ENCODE measurements at places on chromosomes 3 and 15.
A peak's percentile ranks its signal among the peaks of the same experiment; 100 is the strongest.

GRCh38 chr3:108623504-108623903 is 34.0 kb downstream of the DZIP3 start:
- no peak for DNase-seq

GRCh38 chr3:18351069-18351628 is 74.0 kb downstream of the SATB1 start:
- DNase-seq = no peak

- DNase-seq = peak; percentile 88
Measured at GRCh38 chr3:179558742-179559364, 3.9 kb upstream of the ACTL6A start.

DNA sequence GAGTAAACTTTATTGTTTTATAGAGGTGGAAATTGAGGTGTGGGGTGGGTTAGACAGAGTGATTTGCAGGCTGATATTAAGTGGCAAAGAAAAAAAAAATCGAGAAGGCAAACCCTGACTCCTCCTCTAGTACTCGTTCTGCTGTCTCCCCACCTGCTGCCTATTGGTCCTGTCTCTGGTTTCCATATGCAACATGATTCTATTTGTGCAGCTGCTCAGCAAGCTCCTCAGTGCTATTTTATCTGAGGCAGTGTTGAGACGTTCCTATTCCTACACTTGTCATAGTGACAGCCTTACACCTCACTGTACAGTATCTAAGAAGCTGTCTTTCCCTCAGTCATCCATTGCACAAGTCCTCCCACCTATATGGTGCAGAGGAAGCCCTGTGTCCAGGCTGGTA is 45.1 kb downstream of the RSL24D1 start:
- DNase-seq = no peak

DNA sequence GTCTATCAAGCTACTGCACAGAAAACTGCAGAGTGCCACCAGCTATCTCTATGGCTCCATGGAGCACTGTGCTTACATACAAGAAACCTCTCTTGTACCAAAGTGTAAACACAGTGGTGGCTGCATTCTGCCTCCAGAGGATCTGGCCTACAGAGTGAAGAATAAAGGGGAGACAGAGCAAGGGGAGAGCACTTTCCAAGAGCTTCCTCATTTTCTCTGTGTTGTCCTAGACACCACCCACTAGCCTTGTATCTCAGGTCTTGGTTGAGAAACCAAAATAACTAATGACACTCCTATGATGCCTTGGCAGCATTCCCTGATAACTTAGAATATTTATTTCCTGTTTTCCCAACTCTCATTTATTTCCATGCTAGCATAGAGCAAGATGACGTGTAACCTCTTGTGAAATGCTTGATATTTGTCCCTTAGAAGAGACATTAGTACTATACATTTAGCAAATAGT is 56.9 kb upstream of the PHLDB2 start:
- DNase-seq = no peak

- no peak for DNase-seq
Measured at GRCh38 chr3:70813311-70813710, 500.9 kb upstream of the MDFIC2 start.

DNA sequence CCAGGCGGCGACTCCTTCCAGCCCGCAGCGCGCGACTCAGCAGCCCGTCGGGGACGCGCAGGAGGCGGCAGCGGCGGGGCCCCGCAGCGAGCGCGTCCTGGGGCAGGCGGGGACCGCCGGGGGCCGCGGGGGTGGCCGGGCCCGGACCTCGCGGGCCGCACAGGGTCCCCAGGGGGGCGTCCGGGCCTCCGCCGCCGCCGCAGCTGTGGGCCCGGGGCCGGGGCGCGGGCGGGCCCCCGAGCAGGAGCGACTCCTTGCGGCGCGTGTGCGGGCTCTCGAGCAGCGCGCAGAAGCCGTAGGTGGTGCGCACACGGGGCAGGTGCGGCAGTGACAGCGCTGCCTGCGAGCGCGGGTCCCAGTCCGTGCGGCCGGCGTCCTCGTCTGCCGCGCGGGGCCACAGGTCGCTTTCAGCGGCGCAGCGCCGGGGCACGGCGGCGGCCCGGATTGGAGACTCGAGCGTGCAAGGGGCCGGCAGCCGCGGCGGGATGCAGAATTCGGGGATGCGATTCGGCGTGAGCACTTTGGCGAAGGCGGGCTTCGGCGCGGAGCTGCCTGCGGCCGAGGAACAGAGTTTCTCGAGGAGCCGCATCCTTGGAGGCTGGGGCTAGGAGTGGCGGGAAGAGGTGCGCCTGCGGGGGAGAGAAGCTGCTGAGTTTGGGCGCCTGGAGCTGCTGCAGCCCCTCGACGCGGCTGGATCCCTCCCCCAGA is 535 bp downstream of the C2CD4B start:
- DNase-seq = no peak

DNA sequence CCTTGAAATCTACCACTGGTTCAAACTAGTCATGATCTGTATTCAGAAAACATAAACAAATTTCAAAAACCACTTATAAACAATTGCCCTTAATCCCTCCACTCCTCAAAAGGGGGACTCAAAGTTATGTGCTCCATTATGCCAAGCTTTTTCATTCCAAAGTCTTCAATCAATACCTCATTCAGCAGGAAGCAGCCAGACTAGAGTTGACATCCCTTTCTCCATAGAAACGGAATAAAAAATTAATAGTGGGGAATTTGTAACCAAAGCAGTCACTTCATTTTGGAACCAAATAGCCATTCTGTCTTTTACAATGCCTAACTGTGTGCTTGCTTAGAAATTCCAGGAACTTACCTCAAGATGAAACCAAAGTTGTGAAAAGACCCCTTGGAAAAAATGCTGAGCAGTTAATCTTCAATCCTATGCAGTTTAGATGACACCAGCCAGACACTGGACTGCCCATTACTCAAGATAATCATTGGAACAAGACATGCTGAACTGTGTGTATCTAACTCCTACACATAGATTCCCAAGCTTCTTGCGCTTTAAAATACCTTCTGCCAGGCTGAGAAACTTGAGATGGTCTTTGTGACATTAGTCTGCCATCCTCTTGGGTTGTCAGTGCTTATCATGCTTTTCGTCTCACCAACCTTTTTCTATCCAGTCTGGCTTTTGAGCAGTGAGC is 406.2 kb downstream of the PLOD2 start:
- no peak for DNase-seq

DNA sequence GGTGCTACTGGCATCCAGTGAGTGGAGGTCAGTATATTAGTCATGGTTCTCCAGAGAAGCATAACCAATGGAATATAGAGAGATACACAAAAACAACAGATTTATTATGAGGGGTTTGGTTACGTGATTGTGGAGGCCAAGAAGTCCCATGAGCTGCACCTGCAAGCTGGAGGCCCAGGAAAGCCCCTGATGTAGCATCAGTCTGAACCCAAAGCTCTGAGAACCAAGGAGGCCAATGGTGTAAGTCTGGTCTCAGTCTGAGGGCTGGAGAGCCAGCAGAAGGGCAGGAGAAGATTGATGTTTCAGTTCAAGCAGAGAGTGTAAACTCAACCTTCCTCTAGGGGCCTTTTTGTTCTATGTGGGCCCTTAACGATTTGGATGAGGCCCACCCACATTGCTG is 144.1 kb downstream of the KLF13 start:
- no peak for DNase-seq

GRCh38 chr15:63811942-63812550 is 21.7 kb downstream of the HERC1 start:
- DNase-seq = no peak

GRCh38 chr3:13206799-13207577 is 133.8 kb upstream of the IQSEC1 start:
- DNase-seq = no peak

DNA sequence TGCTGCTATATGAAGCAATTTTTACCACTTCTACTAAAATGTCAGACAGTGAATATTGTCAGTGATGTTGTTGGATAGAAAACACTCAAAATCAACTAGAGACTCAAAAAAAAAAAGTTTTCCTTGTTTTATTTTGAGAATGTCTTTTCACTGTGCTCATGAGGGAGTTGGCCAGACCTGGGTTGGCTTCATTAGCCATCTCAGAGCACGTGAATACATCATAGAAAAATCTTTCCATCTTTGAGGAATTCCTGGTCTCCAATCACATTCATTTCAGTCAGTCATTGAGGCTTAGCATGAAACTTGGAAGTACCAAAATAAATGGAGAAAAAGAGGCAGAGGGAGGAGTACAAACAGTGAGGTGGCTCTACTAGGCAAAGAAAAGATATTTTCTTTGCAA is 57.6 kb upstream of the CMSS1 start:
- no peak for DNase-seq

GRCh38 chr3:149566292-149566975 is 91.4 kb downstream of the WWTR1 start:
- DNase-seq = no peak

- no peak for DNase-seq
Measured at GRCh38 chr3:174438501-174439145, 420.5 kb upstream of the NAALADL2 start.

- no peak for DNase-seq
Measured at GRCh38 chr3:196654735-196655090, 15.2 kb downstream of the NRROS start.

DNA sequence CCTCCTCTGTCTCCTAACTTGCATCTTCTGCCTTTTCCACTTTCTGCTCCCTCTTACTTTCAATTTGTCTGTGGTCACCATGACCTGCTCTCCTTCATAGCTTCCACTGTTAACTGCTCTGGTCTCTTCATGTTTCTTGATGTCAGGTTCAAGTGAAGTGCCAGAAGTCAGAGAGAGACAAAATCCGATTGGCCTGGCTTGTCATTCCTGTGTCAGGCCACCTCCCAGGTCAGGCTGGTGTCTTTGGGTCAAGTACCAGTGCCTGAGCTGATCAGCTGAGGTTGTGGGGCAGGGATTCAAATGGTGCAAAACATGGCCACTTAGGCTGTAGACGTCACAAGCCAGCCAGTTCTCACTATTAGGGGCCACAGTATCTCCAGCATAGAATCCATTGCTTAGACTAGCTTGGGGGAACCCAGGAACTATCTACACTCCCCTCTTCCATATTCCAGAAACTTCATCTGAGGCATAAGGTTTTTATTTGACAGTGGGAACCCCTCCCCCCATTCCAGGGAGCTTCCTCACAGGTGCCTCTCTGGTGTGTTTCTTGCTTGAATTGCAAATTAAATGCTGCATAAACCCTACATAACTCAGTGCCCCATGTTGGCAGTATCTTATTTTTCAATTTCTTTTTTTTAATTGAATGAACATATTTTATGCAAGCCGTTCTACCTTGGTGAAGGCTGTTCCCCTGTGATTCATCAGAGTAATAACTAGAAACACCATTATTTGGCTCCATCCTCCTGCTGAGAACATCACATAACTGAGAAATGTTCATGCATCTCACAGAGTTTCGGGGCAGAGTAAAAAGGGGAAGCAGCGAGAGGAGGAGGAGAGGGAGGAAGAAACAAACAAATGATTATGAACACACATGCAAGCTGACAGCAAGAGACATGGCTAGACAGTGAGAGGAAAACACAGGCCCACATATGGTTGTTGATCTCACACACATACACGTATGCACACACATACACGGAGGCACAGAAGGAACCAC is 175.8 kb downstream of the TLE3 start:
- no peak for DNase-seq

DNA sequence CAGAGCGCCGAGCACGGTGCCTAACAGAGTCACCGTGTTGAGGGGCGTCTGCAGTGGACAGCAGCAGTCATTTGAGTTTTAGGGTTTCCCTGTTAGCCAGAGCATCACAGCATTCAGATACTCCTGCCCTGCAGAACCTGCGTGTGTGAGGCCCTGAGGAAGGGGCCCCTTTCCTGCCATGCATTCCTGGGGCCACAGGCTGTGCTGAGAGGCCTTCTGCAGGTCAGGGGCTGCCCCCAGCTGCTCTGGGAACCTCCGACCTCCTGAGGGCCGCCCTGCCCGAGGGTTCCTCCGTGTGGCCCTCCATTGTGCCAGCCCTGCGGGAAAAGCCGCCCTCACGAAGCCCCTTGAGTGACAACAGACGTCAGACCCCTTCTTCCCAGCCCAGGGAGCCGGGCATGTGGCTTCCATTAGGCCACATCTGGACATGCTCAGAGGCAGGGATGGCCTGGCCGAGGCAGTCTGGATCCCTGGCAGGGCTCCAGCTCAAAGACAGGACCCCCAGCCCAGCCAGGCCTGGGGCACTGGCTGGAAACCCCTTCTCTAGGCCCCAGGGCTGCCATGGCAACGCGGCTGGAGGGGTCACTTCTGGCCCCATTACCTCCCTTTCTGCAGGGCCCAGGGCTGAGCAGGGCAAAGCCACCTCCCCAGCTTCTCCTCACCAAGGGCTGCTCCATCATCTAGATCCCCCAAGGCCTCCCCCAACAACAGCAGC is 25.3 kb downstream of the FBLN2 start:
- no peak for DNase-seq

DNA sequence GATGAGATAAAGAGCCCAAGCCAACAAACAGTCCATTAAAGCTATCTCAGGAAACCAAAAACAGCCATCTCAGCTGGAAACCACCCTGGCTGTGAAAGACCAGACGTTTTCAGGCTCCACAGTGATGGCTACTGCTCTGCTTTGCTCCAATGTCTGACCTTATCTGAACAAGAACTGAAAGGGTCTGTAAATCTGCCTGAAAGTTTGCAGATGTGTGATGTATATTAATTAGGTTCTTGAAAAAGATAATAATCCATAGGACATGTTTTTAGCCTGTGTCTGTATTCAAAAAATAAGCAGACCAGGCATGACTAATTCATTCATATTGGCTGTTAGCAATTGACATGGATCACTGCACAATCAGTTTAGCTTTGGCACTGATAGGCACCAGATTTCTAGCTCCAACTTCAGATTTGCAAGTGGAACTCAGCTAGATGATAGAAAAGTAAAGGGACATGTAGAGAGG is 611.4 kb upstream of the NAALADL2 start:
- DNase-seq = no peak
